Right renal pelvis (tissue), 4 donors: ENCODE measurements at places on chromosomes 7 and 10. TPM values are rescaled to one million over a fixed set of nuclear protein-coding genes. Genes with fewer than 3 reads are reported as not detected.

GRCh38 chr10:52778511-52779392 lies 6.2 kb upstream of the MBL2 start:
- DNase-seq, result peak; percentile 38

DNA sequence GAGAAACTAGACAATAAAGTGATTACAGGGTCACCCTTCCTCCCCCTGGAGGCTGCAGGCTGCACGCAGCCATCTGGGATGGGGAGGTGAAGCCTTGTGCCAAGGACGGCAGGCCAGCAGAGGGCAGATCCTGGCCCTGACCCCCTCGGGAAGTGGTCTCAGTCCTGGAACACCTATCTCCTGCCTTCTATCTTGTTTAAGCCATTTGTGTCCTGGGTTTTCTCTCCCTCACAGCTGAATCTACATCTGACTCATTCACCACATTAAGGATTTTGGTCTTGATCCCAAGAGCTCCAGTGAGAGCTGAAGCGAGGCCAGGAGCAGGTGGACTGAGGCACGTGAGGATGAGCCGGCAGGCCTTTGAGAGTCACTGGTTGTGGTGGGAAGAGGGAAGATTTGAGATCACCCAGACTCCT lies 16.4 kb upstream of the PARP12 start:
- no peak for DNase-seq

- DNase-seq, result no peak
Measured at GRCh38 chr7:74094224-74095101, 10.9 kb downstream of the LIMK1 start.

DNA sequence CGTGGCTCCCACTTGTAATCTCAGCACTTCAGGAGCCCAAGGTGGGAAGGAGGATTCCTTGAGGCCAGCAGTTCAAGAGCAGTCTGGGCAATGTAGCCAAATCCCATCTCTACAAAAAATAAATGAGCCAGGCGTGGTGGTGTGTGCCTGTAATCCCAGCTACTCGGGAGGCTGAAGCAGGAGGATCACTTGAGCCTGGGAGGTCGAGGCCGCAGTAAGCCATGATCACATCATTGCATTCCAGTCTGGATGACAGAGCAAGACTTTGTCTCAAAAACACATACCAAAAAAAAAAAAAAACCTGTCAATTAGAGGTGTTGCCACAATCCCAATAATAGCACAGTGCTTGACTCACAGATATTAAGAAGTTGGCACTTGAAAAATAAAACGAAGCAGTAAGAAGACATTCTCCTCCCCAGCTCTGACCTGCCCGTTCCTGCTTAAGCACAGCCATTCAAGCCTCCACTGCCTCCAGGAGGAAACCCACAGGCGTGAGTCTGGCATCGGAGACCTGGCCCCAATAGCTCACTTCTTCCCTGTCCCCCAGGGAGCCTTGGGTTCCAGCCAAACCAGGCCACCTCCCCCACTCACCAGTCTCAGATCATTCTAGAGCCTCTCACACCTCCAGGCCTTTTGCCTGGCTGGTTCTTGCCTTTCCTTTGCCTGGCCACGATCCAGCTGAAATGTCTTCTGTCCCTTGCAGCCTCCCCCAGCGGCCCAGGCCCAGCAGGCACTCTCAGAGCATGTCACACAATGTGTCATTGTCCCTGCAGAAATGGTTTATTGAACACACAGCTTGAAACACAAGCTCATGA lies 45.3 kb upstream of the GTF2I start:
- no peak for DNase-seq

- no peak for DNase-seq
Measured at GRCh38 chr10:130577039-130577438, 440.8 kb downstream of the GLRX3 start.

The CYP3A5 gene
- 2.0 TPM for polyA plus RNA-seq

- no peak for DNase-seq
Measured at GRCh38 chr7:158476331-158476932, 111.2 kb downstream of the PTPRN2 start.

The OR2A42 gene
- polyA plus RNA-seq, result 1.1 TPM

The CHST15 gene
- polyA plus RNA-seq, result 23.5 TPM

GRCh38 chr10:111724121-111724520 lies 459.4 kb downstream of the GPAM start:
- DNase-seq, result no peak

- no peak for DNase-seq
Measured at GRCh38 chr10:43376828-43377423, 5.5 kb downstream of the FXYD4 start.

DNA sequence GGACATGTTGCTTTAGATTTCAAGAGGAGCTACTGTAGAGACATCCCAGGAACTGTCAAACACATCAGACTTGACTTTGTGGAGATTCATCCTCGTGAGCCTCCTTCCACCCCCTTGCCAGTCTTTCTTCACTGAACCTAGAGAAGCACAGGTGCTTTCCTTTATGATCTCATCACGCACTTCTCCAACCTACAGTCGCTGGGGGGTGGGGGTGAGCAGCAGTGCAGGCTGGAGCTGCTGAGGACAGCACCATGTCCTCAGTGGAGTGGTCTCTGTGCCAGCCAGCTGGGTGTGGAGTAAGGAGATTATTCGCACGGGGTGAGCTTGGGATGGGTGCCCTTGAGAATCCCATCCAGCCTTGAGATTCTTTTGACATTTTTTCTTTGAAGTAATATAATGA lies 88.1 kb downstream of the VOPP1 start:
- DNase-seq, result no peak

DNA sequence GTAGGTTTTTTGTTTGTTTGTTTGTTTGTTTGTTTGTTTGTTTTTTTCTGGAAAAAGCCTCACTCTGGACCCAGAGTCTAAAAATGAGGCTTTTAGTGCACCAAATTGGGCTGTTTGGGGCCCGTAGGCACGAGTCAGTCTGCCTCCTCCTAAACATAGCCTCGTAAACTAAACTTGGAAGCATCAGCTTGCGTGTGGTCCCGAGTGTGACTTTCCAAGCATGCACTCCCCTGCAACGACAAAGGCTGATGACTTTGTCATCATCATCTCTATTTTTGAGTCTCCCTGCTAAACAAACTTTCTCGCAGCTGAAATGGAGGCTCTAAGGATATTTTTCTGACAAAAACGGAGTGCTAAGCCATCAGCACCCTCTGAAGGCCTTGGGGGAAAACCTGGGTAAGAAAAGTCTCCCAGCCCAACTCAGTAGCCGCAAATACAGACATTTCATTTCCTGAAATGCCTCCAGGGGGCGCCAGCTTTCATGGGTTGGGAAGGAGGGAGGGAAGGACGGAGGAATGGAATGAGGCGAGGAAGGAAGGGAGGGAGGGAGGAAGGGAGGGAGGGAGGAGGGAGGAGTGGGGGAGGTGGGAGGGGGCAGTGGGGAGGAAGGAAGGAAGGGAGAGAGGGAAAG lies 245.9 kb downstream of the KCNMA1 start:
- peak; percentile 80 for DNase-seq

- DNase-seq, result no peak
Measured at GRCh38 chr10:72883861-72884260, 9.7 kb upstream of the OIT3 start.

- peak; percentile 52 for DNase-seq
Measured at GRCh38 chr10:108970016-108970415, 953.3 kb downstream of the XPNPEP1 start.

GRCh38 chr7:98668255-98668654 lies 51.2 kb downstream of the NPTX2 start:
- DNase-seq, result no peak

GRCh38 chr10:129978980-129979379 lies 14.9 kb upstream of the EBF3 start:
- DNase-seq, result no peak

DNA sequence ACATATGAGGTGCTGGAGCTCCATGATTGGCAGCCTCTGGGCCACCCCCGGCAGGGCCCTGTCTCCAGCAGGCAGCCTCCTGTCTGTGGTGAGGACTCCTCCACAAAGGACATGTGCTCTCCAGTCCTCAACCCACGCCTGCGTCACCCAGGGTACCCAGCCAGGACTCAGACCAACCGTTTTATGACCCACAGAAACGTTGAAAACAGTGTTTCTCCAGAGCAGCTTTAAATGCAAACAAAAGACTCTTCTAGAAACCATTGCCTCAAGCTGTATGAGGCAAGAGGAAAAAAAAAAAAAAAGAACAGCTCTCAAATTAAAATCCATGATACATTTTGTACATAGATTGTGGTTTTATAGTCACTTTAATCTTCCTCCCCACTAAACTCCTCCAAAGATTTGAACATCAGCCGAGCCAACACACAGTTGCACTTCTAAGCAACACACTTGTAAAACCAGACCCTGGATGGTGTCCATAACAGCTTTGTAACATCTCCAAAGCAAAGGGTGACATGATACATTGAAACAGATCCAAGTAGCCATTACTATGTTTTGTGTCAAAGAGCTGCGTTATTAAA lies 175.0 kb upstream of the LYZL2 start:
- no peak for DNase-seq

The MSMB gene
- polyA plus RNA-seq, result not detected

GRCh38 chr10:93440591-93441091 lies 41.5 kb downstream of the MYOF start:
- no peak for DNase-seq

GRCh38 chr7:41603985-41604384 lies 98.9 kb downstream of the INHBA start:
- DNase-seq, result no peak

DNA sequence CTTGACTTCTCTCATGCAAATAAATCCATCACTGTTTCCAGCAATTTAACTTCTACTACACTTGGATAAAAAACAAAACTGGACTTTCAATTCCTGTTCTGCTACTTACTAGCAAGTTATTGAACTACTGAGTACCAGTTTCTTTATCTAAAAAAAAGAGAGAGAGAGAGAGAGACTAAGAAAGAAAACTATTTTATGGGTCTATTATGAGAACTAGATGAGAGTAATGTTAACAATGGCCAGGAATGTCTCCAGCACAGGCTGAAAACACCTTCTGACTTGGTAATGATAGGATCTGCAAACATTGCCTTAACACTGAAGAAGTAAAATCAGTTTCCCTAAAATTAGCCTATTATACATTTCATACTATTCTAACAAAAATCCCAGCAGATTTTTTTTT lies 5.2 kb downstream of the TSPAN12 start:
- DNase-seq, result no peak
